Pericardium fibroblast (primary cell): ENCODE measurements at places on chromosomes 5 and 9. TPM values are rescaled to one million over a fixed set of nuclear protein-coding genes. Genes with fewer than 3 reads are reported as not detected.

The FBLL1 gene
- total RNA-seq: 0.68 and 1.6 TPM in 2 replicates

The SLC36A3 gene
- total RNA-seq: not detected in 2 replicates

The CYSRT1 gene
- total RNA-seq: 0.17 TPM in 1 of 2 replicates, not detected in the other

The HAPLN1 gene
- total RNA-seq: 0.17 and 7.4 TPM in 2 replicates

The ACOT12 gene
- total RNA-seq: not detected in 2 replicates

The TSLP gene
- total RNA-seq: 0.47 and 0.85 TPM in 2 replicates

The ARL14EPL gene
- total RNA-seq: not detected in 2 replicates
